ENCODE measurements at places on chromosomes 7 and 10.

GRCh38 chr7:152435384-152436110, at the start of gene KMT2C:
Gene KMT2C, minus strand, starts transcription at chr7:152436003. Its CDS starts 217 bp downstream, at chr7:152435786.
- DNase-seq: peak; percentile 86

DNA sequence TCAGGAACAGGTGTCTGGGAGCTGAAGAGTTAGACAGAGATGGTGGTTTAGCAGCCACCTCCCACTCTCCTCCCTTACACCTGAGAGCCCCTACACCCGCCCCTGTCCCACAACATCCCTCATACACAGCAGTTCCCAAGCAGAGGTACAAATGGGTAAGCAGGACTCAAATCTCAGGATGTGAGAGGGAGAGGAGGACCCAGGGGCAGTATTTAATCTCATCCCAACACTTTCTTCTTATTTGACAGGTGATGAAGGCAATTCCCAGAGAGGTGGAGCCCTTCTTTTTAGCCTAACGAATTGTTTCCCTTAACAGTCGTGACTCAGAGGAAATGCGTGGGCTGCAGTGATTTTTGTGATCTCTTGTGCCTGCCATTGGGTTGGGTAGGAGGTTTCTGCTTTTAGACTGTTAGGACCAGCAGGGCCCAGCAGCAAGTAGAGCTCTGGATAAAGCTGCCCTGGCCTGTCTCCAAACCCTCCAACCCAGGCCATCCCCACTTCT, 191.3 kb downstream of the HECW1 start:
- no peak for DNase-seq

DNA sequence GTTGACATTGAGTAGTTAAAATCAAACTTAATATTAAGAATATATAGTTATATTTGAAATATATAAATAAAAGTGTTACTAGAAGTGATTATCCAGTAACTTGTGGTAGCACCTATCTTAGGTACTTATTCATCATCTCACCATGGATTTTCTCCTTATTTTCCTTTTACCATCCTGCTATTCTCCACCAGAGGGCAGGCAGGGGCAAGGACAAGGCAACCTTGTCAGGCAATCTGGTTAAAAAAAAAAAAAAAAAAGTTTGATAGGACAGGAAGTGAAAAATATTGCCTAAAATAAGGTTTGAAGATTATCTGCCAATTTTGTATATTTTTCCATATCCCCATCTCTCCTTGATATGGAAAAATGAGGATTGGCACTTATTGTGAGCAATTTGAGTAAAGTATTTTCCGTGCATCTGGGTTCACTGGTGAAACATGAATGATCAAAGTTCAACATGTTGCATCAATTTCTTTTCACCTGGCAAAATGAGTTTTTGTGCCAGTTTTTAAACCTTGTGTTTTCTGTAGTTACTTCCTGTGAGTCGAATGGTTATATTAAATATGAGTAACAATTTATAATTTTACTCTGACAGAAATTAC, 256.7 kb downstream of the AGMO start:
- peak; percentile 73 for DNase-seq

DNA sequence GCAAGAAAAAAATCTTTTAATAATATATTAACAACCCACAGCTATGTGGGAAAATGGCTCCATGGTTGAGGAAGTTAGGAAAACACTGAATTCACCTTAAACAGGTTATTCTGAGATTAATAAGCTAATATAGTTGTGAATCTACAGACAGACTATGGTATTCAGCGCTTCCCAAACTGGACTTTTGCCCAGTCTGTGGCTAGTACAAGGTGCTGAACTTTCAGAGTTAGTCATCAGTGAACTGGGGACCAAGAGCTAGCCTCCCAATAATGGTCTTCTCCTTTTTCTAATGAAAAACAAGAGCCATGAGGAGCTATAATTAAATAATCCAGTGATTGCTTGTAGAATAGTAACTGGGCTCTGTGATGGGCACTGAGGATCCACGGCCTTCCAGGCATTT, 65.3 kb downstream of the FRMPD2 start:
- DNase-seq: no peak

GRCh38 chr7:65907501-65908198, 34.8 kb downstream of the VKORC1L1 start:
- no peak for DNase-seq

DNA sequence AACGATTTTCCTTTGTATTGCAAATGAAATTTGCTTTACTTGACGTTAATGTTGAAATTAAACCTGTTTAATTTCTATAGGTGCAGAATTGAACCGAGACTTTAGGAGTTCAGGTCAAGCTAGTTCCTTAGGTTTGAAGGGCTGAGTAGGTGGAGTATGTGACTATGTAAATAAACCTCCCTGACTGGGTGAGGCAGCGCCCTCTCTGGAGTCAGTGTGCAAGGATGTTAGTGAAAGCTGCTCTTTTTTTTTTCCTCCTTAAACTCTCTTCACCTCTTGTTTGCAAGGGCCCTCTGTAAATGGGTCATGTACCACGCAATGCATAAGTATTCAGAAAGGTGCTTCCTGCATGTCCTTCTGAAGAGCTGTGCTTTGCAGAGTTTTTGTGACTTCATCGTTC, 33.8 kb downstream of the GALNT17 start:
- DNase-seq: no peak

Data from eye (tissue), 1 donor.